ENCODE measurements at places on chromosomes 3 and 15.

DNA sequence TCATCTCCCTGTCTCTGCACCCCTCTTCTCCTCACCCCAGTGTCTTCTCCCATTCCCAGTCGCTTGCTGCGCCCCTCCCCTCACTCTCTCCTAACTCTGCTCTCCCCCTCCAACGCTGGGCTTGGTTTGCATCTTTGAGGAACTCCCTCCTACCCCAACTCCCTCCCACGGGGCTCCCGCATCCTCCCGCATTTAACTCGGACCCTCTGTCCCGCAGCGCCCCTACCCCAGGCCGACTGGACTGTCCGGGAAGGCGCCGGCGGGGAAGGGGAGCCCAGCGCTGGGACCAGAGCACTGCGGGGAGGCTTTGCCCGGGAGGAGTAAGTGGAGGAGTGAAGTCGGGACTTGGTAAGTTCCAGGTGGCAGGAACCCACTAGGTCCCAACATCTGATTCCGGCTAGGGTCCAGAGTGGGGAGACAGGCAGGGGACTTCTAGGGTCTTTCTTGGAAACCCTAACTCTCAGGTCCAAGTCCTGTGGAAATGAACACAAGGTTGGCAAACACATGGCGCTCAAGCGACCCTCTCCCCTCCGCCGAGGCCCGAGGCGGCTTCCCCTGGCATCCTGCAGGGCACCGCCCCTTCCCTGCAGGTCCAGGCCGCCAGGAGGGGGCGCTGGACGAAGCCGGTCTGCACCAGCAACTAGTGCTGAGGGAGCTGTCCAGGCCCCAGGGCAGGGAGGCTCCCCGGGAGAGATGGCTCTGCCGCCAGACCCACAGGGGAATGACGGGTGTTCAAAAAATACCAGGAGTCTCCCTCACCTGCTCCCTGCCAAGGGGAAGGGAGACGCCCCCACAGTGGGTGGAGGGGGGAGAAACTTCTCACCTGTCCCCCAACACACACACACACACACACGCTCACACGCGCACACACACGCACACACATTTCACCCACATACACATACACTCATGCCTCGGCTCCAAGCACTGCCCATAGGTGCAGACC lies 53.2 kb downstream of the LHFPL4 start:
- DNase-seq: peak; percentile 25

GRCh38 chr3:87073496-87074145 lies 82.7 kb upstream of the VGLL3 start:
- DNase-seq: no peak

GRCh38 chr3:14203521-14204079 lies 25.0 kb downstream of the LSM3 start:
- peak; percentile 84 for DNase-seq

GRCh38 chr3:171491361-171491760 lies 31.2 kb upstream of the TNIK start:
- no peak for DNase-seq

DNA sequence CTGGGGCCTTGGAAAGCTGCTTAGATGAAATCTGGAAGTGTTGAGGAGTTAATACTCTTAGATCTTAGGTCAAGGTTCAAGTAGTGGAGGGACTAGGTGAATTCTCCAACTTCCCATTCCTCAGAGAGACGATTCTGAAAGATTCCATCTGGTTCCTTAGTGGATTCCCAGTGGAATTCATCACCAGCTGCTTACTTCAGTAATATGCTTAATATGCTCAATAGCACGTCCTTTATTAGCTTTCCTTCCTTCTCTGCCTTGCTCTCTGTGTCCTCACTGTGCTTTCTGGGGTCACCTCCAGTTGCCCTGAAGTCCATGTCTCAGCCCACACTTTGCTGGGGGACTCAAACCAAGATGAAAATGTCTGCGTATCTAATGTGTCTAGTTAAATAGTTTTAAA lies 31.0 kb downstream of the CEP63 start:
- no peak for DNase-seq

- DNase-seq: peak; percentile 88
These were observed 23.0 kb upstream of the FURIN start for GRCh38 chr15:90845201-90845949.

DNA sequence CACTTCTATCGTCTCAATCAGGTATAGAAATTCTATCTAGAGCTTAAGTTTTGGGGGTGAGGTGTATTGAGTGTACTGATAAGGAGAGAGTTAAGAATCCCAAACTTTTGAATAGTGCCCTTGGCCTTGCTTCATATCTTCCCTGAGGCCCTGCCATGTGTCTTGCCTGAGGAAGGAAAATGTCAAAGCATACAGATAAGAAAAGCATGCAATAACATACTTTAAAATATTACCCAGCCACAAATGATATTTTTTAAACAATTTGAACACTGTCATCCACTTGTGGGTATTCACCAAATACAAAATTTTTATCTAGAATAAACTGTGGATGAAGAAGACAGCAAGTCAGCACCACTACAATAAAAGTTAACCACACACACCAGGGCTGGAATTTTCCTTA lies 631.0 kb upstream of the ALCAM start:
- no peak for DNase-seq

GRCh38 chr15:73954188-73955145 lies 28.2 kb downstream of the LOXL1 start:
- DNase-seq: no peak

DNA sequence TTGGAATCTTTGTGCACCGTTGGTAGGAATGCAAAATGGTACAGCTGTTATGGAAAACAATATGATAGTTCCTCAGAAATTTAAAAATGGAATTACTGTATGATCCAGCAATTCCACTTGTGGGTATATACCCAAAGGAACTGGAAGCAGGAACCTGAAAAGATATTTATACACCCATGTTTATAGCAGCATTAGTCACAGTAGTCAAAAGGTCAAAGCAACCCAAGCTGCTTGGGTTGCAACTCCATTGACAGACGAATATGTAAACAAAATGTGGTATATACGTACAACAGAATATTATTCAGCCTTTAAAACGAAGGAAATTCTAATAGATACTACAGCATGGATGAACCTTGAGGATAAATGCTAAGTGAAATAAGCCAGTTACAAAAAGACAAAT lies 35.0 kb upstream of the CAPN3 start:
- no peak for DNase-seq

DNA sequence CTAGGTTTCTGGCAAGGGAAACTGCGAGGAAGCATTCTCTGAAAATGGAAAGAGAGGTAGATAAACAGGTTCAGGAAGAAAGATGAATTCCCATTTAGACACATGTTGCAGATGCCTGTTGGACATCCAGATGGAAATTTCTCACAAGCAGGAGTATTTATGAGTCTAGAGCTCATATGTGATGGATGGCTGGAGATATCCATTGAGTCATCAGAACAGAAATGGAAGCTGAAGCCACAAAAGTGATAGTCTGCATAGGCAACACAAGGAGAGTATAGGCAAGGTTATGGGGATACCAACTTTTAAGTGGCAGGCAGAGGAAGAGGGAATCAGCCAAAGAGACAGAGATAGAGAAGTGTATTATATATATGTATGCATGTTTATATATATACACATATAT lies 6.3 kb upstream of the RAMAC start:
- DNase-seq: no peak

GRCh38 chr3:133130168-133130567 lies 92.0 kb downstream of the TMEM108 start:
- no peak for DNase-seq

GRCh38 chr3:117630885-117631284 lies 921.3 kb downstream of the TUSC7 start:
- peak; percentile 14 for DNase-seq

DNA sequence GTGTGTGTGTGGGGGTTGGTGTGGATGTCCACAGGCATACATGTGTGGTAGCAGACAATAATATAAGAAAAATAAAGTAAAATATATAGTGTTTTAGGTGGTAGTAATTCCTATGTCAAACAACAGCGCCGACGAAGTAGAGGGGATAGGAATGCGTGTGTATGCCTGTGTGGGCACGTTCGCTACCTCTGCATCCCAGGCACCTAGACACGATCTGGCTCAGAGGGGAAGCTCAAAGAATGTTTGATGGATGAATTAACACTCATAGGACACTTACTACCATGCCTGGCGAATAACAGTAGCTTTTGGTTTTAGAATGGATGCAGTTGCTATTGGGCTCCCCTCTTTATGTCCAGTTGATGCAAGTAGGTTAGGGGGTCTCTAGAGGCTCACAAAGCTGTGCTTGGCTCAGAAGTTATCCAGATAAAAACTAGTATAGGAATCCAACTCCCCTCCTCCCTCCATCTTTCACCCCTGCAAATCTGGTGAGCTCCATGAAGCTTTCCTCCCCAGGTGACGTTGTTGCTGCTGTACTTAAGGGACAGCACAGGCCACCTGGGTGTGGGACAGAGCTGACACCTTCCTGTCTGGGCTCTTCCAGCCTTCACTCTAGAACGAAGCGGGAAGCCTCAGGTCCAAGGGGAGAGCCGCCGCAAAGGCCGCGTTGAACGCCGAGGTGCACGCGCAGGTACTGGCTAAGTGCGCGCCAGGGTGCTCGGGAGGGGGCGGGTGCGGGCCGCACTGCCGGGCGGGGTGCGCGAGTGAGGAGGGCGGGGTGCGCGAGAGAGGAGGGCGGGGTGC lies 192.6 kb upstream of the LYSMD4 start:
- no peak for DNase-seq

DNA sequence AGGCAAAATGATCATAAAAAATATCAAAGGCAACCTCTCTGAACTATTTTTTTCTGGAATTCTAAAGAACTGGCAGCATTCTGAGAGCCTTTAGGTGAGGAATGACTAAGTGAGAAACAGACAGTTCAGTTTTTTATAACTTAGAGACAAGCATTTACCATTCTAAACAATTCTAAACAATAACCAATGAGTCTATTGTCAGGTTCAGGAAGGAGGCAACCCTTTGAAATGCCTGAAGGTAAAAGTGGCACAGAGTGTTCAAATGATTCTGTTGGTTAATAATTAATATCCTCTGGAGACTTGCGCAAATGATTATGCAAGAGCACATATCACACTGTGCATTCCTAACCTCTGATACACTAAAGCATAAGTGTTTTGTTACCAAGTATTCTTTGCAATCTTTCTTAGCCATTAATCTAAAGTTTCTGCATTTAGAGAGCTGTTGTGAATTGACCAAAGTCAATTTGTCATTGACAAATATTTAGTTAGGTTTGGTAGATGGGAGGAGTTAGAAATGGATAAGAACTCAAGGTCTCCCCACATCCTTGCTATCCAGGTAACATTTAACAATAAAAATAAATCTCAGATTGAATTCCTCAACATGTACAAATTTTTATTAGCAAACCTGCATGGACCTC lies 9.2 kb upstream of the TGFBR2 start:
- peak; percentile 100 for DNase-seq

GRCh38 chr3:175336406-175337133 lies 477.4 kb downstream of the NAALADL2 start:
- DNase-seq: peak; percentile 16

DNA sequence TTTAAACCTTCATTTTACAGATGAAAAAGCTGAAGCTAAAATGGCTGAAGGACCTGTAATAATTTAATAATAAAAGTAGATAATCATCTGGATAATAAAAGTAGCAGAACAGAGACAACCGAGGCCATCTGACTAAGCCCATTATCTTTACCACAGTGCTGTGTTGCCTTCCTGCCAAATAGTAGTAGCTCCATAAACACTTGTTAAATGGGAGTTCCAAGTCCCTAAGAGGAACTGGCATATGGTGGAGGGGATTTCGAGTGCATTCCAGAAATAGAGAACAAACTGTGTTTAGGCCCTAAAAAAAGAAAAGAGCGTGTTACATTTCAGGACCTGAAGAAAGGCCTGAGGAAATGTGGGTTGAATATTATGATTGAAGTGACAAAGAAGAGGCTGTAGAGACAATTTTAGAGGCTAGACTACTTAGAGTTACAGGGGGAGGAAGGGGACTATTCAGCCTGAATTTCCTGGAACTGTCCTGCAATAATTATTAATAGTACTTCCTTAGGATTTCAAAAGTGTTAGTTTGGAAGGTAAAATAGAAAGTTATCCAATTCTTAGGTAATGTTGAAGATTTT lies 424.3 kb downstream of the ROBO2 start:
- no peak for DNase-seq

GRCh38 chr3:112013058-112013783 lies 14.5 kb downstream of the TAGLN3 start:
- DNase-seq: peak; percentile 72

- no peak for DNase-seq
These were observed 96.8 kb downstream of the CHDH start for GRCh38 chr3:53749448-53749847.

GRCh38 chr3:122074621-122075265 lies 19.6 kb downstream of the CD86 start:
- no peak for DNase-seq

GRCh38 chr3:188760408-188760807 lies 411.4 kb upstream of the TPRG1 start:
- no peak for DNase-seq

DNA sequence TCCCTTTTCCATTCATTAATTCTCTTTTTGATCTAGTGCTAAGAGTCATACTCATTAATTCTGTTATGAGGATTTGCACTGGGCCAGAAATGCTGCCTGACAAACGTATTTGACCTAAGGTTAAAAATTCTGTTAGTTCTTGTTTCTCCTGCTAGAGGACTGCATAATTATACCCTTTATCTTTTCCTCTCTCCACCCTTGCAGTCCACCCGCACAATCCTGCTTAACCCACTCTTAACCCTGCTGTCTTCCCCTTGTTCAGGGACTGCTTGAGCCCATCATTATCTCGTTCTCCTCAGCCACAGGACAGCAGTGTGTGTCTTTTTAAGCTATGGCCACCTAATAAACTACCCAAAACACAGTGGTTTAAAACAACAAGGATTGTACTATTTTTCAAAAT lies 31.1 kb upstream of the DYNC1LI1 start:
- no peak for DNase-seq

- DNase-seq: peak; percentile 63
These were observed 231.9 kb downstream of the NSUN3 start for GRCh38 chr3:94294806-94295205.

DNA sequence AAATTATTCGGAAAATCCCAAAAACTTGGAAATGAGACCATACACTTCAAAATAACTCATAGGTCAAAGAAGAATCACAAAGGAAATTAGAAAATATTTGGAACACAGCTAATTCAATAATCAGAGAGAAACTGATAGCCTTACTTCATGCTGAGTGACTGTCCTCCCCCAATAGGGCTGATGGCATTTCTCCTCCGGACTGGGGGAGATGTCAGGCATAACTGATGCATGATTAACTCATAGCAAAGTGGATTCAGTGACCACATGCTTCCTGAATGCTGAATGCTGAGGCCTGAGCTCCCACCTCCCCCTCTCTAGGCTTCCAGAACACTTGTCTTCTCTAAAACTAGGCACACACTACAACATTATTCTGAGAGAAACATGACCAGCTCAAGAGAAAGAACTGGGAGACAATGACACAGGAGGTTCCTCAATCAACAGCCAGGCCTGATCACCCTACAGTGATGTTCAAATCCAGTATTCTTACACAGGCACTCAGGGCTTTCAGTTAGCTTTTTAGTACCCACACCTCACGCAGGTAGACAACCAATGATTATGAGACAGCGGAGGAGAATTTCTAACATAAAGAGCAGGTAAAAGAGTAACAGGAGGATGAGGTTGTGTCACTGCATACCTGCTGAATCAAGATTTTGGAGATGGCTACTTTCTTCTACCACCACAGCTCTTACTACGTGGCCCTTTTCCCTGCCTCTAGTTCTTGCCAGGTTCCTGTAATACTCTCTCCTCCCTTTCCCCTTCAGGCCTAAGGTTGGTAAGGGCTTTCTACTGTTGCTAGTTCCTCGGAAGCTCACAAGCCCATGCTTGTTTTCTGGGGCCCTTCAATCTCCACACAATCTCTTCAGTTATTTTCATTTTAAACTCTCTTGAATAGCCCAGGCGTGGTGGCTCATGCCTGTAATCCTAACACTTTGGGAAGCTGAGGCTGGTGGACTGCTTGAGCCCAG lies 96.1 kb downstream of the FMN1 start:
- peak; percentile 85 for DNase-seq
